ENCODE measurements at places on chromosomes 16 and 17.

DNA sequence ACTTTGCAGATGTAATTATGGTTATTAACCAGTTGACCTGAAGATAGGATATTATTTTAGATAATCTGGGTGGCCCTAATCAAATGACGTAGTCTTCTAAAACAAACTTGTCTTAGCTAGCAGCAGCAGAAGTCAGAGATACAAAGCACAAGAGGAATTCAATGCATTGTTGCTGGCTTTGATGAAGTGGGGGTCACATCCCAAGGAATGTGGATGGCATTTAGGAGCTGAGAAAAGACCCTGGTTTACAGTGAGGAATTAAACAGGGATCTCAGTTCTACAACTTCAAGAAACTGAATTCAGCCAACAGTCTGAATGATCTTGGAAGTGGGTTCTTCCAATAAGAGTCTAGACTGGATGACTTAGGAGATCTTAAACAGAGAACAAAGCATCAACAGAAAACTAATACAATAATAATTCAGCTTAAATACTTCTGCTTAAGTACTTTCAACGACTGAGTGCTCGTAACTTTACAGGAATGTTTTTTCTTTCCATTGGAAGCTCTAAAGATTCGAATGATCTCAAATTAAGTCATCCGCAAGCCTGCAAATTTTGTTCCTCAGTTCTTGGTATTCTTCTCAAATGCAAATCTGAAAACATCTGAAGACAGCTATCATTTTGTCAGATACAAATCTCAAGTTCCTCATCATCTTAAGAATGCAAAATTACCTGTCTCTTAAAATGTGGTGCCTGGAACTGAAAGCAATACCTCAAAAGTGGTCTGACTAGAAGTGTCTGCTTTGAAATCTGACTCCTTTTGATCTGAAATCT is 3.3 kb downstream of the C16orf46 start:
- DNase-seq, result no peak

DNA sequence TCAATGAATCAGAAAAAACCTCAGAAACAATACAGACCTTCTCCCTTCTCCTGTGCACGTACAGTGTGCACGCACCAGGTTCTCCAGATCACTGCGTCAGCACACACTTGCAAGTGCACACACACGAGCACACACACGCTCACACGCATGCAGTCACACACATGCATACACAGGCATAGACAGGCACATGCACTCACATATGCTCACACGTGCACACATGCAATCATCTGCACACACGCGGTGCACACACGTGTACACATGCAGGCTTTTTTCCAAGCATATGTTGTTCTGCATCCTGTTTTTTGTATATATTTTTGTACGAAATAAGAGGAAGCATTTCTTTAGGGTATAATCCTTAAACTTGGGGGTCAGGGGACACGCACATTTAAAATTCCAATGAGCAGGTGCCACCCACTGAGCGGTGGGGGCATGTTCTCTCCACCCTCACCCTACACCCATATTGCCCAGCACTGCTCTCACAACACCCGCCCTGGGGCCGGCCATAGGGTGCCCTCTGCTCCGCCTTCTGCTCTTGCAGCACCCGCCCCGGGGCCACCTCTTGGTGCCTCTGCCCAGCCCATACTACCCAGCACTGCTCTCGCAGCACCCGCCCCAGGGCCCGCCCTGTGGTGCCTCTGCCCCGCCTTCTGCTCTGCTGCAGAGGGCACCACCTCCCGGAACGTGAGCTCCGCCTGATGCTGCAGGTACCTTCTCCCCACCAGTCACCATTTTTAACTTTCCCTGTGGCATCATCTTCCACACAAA is 20.9 kb downstream of the KLHDC4 start:
- no peak for DNase-seq

DNA sequence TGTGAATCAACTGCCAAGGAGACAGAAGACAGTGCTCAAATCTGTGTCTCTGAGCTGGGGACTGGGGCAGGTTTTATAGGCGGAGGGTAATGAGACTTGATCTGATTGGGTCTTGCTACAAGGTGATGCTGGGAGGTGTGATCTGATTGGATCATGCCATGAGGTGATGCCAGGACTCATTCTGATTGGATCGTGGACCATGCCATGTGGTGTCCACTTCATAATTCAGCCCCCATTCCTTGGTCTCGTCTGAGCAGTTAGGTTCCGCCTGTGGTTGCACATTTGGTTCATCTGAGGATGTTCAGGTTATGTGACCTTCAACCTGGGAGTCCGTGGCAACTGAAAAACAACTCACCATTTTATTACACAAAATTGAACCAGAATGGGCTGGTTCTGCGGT is 41.0 kb downstream of the OTOA start:
- no peak for DNase-seq

GRCh38 chr17:40534371-40535189 is 30.7 kb downstream of the CCR7 start:
- peak; percentile 16 for DNase-seq

- peak; percentile 57 for DNase-seq
These were observed 787 bp downstream of the AMDHD2 start for GRCh38 chr16:2520784-2521531.

GRCh38 chr16:53056392-53056881 is 1.6 kb downstream of the CHD9 start:
- no peak for DNase-seq

- DNase-seq, result peak; percentile 52
These were observed 207.0 kb downstream of the MSI2 start for GRCh38 chr17:57463103-57463885.

DNA sequence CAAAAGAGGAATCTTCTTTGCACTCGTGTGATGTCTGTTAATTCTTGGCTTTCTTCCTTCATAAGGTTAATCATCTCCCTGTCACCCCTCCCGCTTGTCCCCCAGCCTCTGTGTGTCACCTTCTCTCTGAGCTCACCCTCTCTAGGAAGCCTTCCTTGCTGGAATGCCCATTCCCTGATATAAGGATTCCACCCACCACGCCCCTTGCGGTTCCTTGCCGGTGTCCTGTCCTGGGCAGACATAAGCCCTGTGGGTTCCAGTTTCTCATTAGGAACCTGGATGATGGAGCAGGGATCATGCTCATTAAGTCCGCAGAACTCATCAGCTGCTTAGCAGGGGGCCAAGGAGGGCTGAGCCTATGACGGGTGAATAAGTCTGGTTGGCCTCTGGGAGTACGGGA is 559.3 kb downstream of the MAF start:
- DNase-seq, result no peak

- no peak for DNase-seq
These were observed 2.9 kb downstream of the CRHR1 start for GRCh38 chr17:45787044-45787443.

- no peak for DNase-seq
These were observed 151.1 kb upstream of the GSE1 start for GRCh38 chr16:85461814-85462713.

DNA sequence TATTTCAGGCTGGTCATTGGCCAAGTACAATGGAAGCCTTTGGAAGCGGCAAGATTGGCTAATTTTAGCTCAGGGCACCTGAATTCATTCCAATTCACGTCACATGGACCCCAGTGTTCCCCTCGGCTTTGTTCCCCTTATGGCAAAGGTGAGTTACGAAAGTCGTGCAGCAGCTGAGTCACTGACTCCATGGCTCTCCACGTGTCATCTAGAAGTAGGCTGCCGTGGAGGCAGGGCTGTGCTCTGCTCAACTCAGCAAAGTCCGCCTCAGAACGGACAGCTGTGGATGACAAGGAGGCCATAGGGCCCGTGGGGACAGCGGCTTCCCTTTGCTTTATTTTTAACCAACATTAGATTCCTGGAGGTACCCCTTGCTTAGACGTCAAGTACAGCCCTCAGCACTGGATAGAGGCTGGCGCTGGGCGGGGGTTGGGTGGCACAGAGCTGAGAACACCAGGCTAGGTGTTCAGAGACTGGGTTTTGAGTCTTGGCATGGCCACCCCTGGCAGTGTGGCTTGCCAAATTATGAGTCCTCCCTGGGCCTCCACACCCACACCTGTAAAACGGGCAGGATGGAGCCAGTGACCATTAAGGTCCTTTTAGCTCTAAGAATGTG is 23.6 kb downstream of the ADAD2 start:
- DNase-seq, result no peak

- no peak for DNase-seq
These were observed 1795.9 kb downstream of the TP53TG3F start for GRCh38 chr16:35255186-35255803.

Measured in activated B cell treated with CpG ODN at 0.5 μM for 24 hours (primary cell).